ENCODE measurements at places on chromosomes 6 and 20. TPM values are rescaled to one million over a fixed set of nuclear protein-coding genes. Genes with fewer than 3 reads are reported as not detected.

GRCh38 chr6:130037207-130037811 is 18.9 kb downstream of the L3MBTL3 start:
- no peak for DNase-seq

- no peak for DNase-seq
Measured at GRCh38 chr6:34310817-34311216, 62.0 kb upstream of the SMIM29 start.

DNA sequence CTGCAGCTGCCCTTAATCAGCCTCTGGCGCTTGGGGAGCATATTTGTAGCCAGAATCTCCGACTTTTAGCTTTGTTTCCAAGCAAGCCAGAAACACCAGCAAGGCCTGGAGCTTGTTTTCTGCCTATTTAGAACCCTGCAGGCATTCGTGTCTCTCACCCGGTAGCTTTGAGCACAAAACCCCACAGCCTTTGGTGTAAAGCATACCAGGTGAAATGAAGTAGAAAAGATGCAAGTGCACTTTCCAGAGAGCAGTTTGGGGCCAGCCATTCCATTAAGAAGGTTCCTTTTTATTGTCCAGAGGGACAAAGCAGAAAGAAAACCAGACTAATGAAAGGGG is 736 bp downstream of the FAM217B start:
- no peak for DNase-seq

DNA sequence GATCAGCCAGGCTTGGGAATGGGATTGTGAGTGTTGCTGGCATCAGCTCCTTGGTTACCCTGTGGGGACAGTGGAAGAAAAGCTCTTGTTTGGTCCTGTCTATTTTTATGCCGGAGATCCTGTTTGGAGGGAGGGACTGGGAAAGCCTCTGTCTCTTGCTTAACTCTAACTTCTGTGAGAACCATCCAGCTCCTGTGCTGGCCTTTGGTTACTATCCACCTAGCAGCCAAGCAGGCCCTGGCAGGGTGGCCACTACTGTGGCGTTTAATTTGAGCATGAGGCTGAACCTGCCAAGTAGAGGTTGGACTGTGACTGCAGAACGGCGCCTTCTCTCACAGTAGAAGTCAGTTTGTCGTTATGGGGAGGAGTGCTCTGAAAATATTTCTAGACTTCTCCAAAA is 193.3 kb downstream of the UTRN start:
- DNase-seq = no peak

DNA sequence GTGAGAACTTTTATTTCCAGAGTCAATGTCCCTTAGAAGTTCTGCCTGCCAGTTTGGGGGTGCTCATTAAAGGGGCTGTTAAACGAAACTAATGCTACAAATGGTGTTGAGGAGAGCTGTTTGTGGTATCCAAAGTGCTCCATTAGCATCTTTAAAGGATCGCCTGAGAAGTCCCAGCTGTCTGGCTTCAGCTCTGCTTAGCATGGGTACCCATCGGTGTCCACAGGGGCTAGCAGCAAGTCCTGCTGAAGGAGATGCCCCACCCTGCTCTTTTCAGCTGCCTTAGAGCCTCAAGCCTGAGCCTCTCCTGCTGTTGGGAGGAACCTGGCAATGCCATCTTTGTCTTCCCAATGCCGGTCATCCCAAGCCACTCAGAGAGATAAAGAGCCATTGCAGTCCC is 111.1 kb downstream of the FOXO3 start:
- no peak for DNase-seq

- no peak for DNase-seq
Measured at GRCh38 chr6:41451039-41451438, 95.1 kb upstream of the FOXP4 start.

GRCh38 chr20:33664085-33664761 is 2.1 kb downstream of the C20orf144 start:
- DNase-seq = no peak

Gene RNF182
- total RNA-seq = 0.60 TPM

Gene GMDS
- total RNA-seq = 67.1 TPM

Data from aorta (tissue), 5 donors.